Osteoblast (primary cell): ENCODE measurements at places on chromosomes 4 and X. TPM values are rescaled to one million over a fixed set of nuclear protein-coding genes. Genes with fewer than 3 reads are reported as not detected.
A peak's percentile ranks its signal among the peaks of the same experiment; 100 is the strongest.

- no peak overlapping the region for H3K27ac ChIP-seq
- H3K4me1 ChIP-seq = peaks cover 3% of the 10 kb centered on the region
- no peaks in the 10 kb centered on the region for H3K36me3 ChIP-seq
- DNase-seq = no peak
Observed at GRCh38 chr4:112823606-112824005, 186.7 kb downstream of the LARP7 start.

GRCh38 chrX:13270360-13270759 is 49.5 kb downstream of the ATXN3L start:
- no peak overlapping the region for H3K4me3 ChIP-seq
- H3K27ac ChIP-seq = no peak overlapping the region
- no peak for DNase-seq
- H3K27me3 ChIP-seq = no peaks in the 10 kb centered on the region
- peaks cover 9% of the 10 kb centered on the region for H3K4me1 ChIP-seq
- H3K36me3 ChIP-seq = no peaks in the 10 kb centered on the region

DNA sequence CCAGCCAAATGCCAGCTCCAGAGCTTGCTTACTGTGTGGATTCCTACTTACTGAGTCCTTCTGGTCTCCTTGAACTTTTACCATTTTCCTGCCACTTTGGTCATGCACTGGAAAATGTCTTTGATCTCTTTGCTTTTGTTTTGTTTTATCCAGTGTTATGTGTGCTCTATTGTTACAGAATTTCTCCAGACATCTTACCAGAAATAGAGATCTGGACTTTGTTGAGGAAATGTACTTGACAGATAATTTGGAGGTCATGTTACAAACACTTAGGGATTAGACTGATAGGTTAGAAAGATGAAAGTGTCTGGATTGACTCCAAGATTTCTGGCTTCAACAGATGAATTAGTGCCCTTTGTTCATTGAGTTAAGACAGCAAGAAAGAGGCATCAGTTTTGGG is 5.7 kb upstream of the ZNF330 start:
- H3K36me3 ChIP-seq = no peaks in the 10 kb centered on the region
- H3K4me1 ChIP-seq = no peaks in the 10 kb centered on the region
- no peak overlapping the region for H3K27ac ChIP-seq
- DNase-seq = peak; percentile 61
- H3K27me3 ChIP-seq = peaks cover 4% of the 10 kb centered on the region

- no peaks in the 10 kb centered on the region for H3K4me1 ChIP-seq
- H3K4me3 ChIP-seq = no peak overlapping the region
- no peaks in the 10 kb centered on the region for H3K36me3 ChIP-seq
- no peak for DNase-seq
- no peak overlapping the region for H3K27ac ChIP-seq
Observed at GRCh38 chr4:48270951-48271473, 1.4 kb upstream of the TEC start.

Gene NCAPG
- 4.0 and 5.3 TPM in 2 replicates for total RNA-seq

Gene ASMT
- total RNA-seq = 0.36 TPM in 1 of 2 replicates, not detected in the other

GRCh38 chr4:6641164-6641970 is 882 bp downstream of the MRFAP1 start:
- H3K27me3 ChIP-seq = no peaks in the 10 kb centered on the region
- DNase-seq = peak; percentile 94
- H3K4me3 ChIP-seq = peak overlapping the region; percentile 94
- H3K36me3 ChIP-seq = peaks cover 15% of the 10 kb centered on the region
- H3K27ac ChIP-seq = peak overlapping the region; percentile 94

Gene SPARCL1
- under 0.01 TPM in 1 of 2 replicates, not detected in the other for total RNA-seq

DNA sequence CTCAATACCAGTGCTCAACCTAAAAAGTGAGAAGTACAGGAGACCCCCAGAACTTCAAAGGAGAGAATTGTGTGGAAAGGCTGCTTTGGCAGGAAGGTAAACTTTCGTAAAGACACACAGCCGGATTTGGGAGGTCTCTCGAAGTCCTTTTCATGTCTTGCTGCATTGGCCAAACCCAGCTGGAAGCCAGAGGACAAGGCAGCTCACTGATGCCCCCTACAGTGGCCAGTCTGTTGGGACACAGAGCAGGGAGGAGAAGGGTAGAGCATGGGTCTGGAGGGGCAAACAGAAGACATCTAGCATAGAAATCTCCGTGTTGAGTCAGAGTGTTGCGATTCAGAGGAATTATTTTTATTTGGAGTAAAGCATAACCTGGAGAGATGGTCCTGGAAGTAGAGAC is 198.9 kb downstream of the ANK2 start:
- no peak overlapping the region for H3K27ac ChIP-seq
- H3K4me3 ChIP-seq = no peak overlapping the region
- no peaks in the 10 kb centered on the region for H3K27me3 ChIP-seq
